CD8-positive, alpha-beta memory T cell (primary cell): ENCODE measurements at places on chromosomes 3 and 15. TPM values are rescaled to one million over a fixed set of nuclear protein-coding genes. Genes with fewer than 3 reads are reported as not detected.

Gene DOCK3
- total RNA-seq, result 2.1 TPM

Gene CHAC1
- total RNA-seq, result 15.1 TPM

Gene WDR72
- not detected for total RNA-seq

Gene MASP1
- not detected for total RNA-seq

Gene ZNF445
- 16.2 TPM for total RNA-seq

Gene NEO1
- 6.5 TPM for total RNA-seq

Gene CCR2
- total RNA-seq, result 0.51 TPM

Gene ACOX2
- not detected for total RNA-seq

Gene RBP2
- not detected for total RNA-seq

Gene PLS1
- total RNA-seq, result 4.1 TPM

Gene COL6A5
- total RNA-seq, result not detected

Gene FAM81A
- total RNA-seq, result 0.83 TPM

Gene PDHB
- 64.8 TPM for total RNA-seq

Gene CASR
- total RNA-seq, result not detected
